Fibroblast of skin of scalp (primary cell): ENCODE measurements at places on chromosomes 5 and 9.

- DNase-seq, result peak; percentile 12
Observed at GRCh38 chr9:70081120-70081495, 37.5 kb downstream of the MAMDC2 start.

GRCh38 chr9:118108971-118109370 is 404.8 kb downstream of the TLR4 start:
- DNase-seq, result no peak

- no peak for DNase-seq
Observed at GRCh38 chr5:149048811-149049210, 14.1 kb downstream of the SH3TC2 start.

DNA sequence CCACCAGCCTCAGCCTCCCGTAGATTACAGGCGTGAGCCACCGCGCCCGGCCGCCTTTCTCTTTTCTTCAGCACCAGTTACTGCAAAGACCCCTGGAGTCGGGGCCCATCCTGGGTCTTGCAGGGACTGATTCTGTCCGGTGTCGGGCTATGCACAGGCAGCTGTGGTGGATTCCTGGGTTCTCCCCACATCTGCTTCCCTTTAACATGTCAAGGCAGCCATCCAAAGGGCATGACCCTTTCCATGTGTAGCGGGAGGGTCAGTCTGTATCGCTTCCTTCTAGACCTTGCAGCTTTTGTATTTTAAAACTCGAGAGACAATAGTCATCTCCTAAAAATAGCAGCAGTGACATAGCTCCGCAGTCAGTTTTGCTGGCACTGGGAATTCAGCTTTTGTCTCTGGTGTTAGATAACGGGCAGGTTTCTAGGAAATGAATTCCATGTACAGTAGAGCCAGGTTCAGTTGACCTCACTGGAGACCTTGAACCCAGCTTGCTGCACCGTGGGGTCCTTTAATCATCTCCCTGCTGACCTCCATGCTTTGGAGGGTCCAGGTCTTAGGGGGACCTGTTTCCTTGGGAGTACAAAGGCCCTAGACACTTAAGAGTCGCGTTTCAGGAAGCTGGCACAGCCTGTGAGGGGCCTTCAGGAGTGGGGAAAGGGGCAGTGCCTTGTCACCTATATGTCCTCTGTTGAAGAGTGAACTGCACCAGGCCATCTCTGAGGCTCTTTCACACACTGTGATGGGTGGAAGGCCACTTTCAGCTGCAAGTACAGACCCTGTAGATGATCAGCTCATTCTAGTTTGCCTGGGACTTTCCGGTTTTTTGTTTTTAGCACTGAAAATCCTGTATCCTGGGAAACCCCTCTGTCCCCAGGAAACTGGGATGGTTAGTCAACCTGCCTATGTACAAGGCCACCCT is 13.8 kb downstream of the ANKRD33B start:
- DNase-seq, result peak; percentile 27
